ENCODE measurements at places on chromosomes 6 and 20. TPM values are rescaled to one million over a fixed set of nuclear protein-coding genes. Genes with fewer than 3 reads are reported as not detected.

DNA sequence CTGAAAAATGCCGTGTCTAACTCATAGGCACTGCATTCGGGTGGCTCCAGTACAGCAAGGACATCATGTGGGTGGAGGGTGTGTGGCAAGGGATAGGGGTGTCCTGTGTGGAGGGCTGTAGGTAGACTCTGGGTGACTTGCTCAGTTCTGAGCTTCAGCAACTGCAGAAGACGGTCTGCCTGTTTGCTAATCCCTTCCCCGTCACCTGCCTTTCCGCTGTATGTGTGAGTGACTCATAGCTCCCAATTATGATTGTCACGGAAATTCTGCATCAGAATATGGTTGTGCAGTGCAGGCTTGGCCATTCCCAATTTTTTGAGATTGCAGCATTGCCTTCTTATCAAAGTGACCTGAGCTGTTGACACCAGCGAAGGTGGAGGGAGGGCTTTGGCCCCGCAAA is 174.3 kb downstream of the CDH4 start:
- no peak for DNase-seq

Gene OR5V1
- not detected for polyA plus RNA-seq

Gene GPR6
- not detected for polyA plus RNA-seq

- DNase-seq = no peak
Measured at GRCh38 chr6:36788768-36789167, 50.5 kb downstream of the CPNE5 start.
